ENCODE measurements at places on chromosomes 12 and 14.
A peak's percentile ranks its signal among the peaks of the same experiment; 100 is the strongest.

- DNase-seq, result no peak
These were observed 54.8 kb downstream of the PPFIBP1 start for GRCh38 chr12:27578689-27579372.

- DNase-seq, result no peak
These were observed 8.2 kb downstream of the ARHGEF40 start for GRCh38 chr14:21078287-21078686.

DNA sequence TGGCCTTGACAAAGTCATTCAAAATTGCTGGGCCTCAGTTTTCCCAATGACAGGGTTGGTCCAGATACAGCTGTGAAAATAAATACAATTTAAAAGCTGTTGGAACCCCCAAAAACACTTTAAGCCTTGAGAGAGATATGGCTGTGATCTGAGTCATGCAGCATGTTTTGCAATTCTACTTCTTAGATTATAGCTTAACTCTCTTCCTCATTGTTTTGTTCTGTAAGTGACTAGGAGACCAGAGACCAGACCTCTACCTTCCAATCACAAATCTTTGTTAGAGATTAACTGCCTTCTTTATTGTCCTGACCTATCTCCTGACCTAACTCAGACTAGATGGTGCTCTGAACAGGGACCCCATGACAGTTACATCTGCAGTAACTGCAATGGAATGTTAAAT lies 198.1 kb downstream of the STXBP6 start:
- peak; percentile 51 for DNase-seq

GRCh38 chr14:73232984-73233383 lies 4.3 kb upstream of the PAPLN start:
- peak; percentile 68 for DNase-seq

GRCh38 chr14:70585231-70585630 lies 15.2 kb downstream of the MED6 start:
- DNase-seq, result peak; percentile 7

- no peak for DNase-seq
These were observed 42.8 kb downstream of the MIS18BP1 start for GRCh38 chr14:45210159-45210558.
